ENCODE measurements at places on chromosomes 1 and 21.

- DNase-seq, result no peak
Measured at GRCh38 chr1:167705250-167705649, 16.5 kb upstream of the MPZL1 start.

- no peak for DNase-seq
Measured at GRCh38 chr1:192529811-192530210, 45.8 kb upstream of the RGS1 start.

- DNase-seq, result peak; percentile 35
Measured at GRCh38 chr1:246067432-246068216, 439.5 kb downstream of the SMYD3 start.

GRCh38 chr1:169779150-169779549 is 15.6 kb downstream of the METTL18 start:
- no peak for DNase-seq

DNA sequence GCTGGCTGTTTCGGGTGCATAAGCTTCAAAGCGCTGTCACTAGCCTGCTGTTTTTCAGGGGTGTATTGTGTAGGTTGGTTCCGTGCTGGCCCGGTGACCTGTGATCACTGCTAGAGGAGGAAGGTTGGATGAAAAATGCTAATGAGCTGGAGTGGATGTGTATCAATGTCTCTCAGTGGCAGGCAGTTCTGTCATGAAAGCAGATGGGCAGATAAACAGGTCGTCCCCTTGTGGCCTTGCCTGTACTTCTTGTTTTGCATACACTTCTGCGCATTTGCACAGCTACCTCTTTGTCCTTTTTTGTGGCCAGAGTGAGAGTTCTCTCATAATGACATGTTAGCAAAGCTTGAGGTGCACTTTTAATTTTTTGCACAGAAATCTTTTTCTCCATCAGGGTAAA is 2.9 kb downstream of the SELENON start:
- no peak for DNase-seq

DNA sequence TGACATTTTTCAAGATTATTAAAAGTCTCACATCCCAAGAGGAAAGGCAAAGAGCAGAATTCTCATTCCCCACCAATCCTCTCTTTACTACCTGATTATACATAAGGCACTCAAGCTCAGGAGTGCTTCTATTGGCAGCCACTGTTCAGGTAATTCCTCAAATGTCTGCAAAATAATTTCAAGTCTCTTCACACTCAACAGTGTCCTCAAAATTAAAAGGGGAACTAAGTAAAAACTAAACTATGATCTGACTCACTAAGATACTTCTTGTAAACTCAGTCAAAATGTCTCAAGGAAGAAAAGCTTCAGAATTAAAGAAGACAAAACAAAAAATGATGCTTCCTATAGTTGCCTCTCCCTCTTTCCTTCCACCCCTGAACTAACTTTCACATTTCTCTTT is 135.6 kb downstream of the GPATCH2 start:
- DNase-seq, result peak; percentile 2

DNA sequence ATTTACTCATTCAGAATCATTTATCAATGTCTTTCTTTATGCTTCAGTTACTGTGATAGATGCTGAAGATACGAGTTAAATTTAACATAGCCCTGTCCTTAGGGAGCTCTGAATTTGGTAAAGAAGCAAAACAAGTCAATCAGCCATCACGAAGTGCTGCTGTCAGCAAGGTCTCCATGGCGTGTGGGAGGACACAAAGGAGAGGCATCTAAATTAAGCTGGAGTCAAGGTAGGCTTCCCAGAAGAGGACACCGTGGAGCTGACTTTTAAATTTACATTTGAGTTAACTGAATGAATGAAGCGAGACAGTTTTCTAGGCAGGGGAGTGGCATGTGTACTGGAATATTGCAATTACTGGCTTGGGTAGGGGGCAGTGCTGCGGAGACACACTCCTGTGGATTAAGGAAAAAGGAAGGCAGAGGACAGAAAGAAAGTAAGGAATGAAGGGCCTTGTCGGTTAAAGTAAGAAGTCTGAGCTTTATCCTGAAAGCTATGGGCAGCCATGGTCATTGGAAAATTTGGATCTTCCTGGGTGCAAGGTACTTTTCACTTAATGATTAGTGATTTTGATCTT is 41.3 kb upstream of the C1orf87 start:
- DNase-seq, result no peak

- DNase-seq, result peak; percentile 48
Measured at GRCh38 chr1:154221278-154222001, 685 bp downstream of the UBAP2L start.

DNA sequence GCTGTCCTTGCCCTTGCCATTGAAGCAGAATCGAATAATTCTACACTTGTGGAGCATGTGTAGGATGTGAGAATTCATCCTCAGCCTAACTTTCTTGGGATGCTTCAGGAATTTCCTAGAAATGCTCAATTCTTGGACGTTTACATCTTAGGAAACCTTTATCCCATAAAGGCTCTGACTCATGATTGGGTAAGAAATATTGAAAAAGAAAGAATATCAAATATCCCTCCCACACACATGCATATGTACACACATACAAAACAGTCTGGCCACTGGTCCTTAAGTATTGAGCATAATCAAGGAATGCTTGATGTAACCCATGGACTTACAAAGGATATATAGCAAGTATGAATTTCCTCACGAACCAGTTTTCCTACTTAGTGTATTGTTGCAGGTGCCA is 83.9 kb upstream of the IPO9 start:
- DNase-seq, result peak; percentile 45

DNA sequence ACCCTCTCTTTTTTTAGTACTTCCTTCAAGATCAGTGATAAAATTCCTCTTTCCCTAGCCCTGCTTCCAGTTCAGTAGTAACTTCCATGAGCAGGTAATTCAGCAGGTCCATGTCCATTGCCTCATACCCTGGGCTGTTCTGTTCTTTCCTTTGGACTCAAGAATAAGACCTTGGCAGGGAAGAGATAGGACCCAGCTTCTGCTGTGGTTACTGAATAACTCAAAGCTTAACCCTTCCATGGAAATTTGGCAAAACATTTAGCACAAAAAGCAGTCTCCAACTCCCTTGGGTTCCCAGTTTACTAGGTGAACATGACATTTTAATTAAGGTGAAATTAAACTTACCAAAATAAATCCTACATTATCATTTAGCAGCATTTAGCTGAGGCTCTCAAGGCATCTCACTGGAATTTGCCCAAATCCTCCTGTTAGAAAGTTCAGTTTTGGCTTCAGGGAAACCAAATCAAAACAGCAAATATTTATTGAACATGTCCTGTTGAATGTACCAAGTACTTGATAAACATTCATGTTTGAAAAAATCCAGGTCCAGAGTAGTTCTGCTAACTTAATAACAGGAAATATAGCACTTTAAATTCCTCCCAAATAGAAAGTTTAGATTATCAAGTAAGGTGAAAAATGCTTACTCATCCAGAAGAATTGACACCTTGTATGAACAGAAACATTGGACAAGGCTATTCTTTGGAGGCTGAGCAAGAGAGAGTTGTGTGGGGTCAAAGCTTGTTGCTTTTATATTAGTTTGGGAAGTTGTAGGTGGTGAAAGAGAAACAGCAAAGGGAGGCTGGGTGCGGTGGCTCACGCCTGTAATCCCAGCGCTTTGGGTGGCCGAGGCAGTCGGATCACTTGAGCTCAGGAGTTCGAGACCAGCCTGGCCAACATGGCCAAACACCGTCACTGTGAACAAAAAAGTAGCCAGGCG is 8.4 kb upstream of the SERPINC1 start:
- no peak for DNase-seq

DNA sequence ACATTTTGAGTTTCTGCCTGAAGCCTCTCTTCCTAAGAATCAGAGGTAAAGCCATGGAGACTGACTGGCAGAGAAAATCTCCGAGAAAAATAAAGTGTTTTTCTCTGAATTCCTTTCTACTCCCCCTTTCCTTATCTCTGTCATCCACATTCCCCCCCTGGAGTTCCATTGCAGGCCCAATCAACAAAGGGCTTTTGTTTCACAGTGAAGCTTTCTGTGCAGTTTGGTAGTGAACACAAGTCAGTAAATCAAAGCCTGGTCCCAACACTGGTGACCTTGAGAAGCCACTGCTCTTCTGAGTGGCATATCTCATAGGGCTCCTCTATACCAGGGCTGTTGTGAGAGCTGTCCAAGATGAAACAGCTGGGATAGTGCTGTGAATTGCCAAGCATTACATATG is 228.4 kb downstream of the SEC16B start:
- no peak for DNase-seq

DNA sequence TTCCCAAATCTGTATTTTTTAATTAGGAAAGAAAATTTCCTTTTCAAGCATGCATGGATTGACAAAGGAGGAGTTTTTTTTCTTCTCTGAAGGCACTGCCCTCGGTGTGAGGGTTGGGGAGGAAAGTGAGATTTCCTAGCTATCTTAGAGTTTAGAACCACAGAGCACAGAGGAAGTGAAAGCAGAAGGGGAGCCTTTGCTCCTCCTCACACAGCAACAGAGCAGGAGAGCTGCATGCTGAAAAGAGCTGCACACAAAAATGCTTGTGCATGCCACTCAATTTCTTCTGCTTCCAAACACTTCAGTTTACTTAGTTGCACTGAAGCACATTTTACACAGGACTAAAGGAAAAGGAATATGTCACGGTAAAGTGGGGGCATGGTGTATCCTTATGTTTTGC is 308.1 kb downstream of the GPATCH2 start:
- no peak for DNase-seq

DNA sequence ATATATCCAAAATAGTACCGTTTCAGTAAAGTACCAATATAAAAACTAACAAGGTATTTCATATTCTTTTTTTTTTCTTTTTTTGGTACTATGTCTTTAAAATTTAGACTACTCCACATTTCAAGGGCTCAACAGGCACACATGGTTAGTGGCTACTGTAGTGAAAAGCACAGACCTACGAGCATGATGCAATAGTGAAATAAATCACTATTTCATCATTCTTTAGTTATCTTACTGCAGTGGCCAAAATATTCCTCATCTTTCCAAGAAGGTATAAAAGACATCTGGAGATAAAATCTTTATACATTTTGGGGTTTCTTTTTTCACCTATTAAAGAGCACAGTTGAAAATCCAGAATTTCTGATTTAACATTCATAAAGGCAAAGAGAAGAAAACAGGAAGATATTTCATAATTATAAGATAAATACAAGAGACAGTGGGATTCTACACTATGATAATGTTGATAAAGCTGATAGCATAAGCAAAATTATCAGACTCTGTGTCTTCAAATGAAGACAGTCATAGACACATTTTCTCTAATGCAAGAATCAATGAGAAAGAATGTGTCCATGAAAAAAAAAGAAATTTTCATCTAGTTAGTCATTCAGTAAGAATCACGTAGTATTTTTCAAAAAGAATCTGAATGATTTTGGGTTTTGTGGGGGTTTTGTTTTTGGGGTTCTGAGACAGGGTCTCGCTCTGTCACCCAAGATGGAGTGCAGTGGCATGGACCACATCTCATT is 41.9 kb downstream of the CEP170 start:
- DNase-seq, result peak; percentile 28

DNA sequence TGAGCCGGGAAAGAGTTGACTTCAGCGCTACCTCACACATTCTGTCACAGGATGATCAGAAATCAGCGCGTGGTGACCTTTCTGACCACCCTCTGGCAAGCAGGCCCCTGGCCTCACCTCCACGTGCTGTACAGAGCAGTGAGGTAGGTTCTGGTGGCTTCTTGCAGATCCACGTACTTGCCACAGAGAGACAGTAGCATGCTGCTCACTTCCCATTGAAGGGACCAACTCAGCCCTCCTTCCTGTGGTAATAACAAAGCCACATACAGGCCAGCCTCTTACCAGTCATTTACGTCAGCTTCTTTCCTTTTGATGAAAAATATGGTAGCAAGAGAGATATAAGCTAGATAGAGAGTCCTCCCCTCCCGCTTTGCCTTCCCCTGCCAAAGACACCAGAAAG is 200.7 kb downstream of the CHRM3 start:
- no peak for DNase-seq

DNA sequence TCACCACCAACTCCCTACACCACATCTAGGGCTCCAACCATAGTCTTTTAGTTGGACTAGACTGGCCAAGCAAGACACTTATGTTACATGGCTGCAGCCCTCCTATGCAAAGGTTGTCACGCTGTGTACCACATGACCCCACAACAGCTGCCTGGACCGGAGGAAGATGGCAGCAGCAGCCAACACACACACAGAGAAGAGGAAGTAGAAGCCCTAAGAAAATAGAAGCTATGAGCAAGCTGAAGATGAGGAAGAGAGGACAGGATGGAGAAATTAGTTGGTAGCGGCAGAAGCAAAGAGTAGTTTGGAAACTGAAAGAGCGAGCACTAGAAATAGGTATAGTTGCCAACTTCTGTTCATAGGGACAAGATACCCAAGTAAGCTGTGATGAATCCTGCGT is 60.8 kb upstream of the RALGPS2 start:
- peak; percentile 13 for DNase-seq

DNA sequence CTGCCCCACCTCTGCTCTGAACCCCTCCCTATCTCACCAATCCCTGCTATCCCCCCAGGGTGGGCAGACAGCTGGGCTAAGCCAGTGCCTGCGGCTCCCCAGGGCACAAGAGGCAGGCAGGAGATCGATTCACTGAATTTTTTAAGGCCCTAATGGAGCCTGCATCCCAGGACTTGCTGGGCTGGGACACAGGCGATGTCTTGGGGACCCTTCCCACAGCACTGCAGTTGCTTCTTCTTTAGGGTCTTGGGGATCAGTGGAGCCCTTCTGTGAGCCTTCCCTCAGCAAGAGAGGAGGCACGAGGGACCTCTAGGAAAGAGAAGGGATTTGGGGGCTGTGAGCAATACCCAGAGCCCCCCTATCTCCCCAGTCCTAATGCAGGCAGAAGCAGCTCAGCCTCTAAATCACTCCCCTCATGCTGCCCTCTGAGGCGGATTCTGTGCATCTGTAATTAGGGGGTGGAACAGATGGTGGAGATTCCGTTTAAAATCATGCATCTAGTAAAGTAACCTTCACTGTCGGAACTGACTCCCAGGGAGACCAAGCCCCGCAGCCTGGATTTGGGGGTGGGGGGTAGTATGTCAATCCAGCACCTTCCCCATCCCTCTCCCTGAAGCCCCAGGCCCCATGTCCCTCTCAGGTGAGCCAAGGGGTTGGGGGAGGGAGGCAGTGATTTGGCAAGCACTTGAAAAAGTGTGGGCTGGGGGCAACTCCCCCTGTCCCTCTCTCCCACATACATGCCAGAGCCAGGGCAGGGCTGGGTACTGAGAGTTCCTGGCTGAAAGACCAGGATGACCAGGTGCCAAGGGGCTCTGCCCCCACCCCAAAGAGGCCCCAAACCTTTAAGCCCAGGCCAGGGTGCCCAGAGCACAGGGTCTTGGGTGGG is 10.0 kb downstream of the AHDC1 start:
- no peak for DNase-seq

- no peak for DNase-seq
Measured at GRCh38 chr1:84883286-84883685, 9.7 kb downstream of the LPAR3 start.

DNA sequence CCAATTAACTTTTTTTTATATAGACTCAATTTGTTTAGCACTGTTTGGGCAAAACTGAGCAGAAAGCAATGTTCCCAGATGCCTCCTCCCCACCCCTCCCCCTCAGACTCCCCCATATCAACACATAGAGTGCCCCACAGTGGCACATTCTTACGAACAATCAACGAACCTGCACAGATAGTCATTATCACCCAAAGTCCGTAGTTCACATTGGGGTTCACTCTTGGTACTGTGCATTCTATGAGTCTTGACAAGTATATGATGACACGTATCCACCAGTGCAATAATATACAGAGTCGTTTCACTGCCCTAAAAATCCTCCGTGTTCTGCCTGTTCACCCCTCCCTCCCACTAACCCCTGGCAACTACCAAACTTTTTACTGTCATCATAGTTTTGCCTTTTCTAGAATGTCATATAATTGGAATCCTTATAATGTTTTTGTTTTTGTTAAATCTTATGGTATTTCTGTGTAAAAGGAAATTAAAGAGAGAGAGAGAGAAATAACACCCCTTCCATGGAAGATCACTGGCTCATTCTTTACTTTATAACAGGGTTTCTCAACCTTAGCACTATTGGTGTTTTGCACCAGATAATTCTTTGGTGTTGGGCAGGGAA is 37.2 kb upstream of the HNRNPU start:
- DNase-seq, result no peak

Data from inflammatory macrophage treated with lipopolysaccharide for 1 hour (primary cell).